ENCODE measurements at places on chromosomes 7 and 10. TPM values are rescaled to one million over a fixed set of nuclear protein-coding genes. Genes with fewer than 3 reads are reported as not detected.

INA gene
- 1.3 TPM for total RNA-seq

BUB3 gene
- 145 TPM for total RNA-seq

FAM221A gene
- total RNA-seq = 1.5 TPM

CPVL gene
- total RNA-seq = 0.20 TPM

LRRD1 gene
- 0.07 TPM for total RNA-seq

ADRA2A gene
- 2.0 TPM for total RNA-seq

CYP3A7 gene
- not detected for total RNA-seq

SPDYE9 gene
- total RNA-seq = not detected

WNT8B gene
- total RNA-seq = not detected

TUBB8 gene
- total RNA-seq = not detected

HILPDA gene
- 71.2 TPM for total RNA-seq

RAMP3 gene
- not detected for total RNA-seq

SEMA3D gene
- total RNA-seq = 11.8 TPM

IFRD1 gene
- total RNA-seq = 107 TPM

ALDH18A1 gene
- total RNA-seq = 183 TPM

PTN gene
- 13.2 TPM for total RNA-seq

EIF3B gene
- total RNA-seq = 189 TPM

HYAL4 gene
- total RNA-seq = not detected

ANKRD7 gene
- 0.20 TPM for total RNA-seq

PPP1R3C gene
- total RNA-seq = 201 TPM

STEAP4 gene
- 5.9 TPM for total RNA-seq

SPDYE5 gene
- not detected for total RNA-seq

RBM20 gene
- 2.4 TPM for total RNA-seq

ZP3 gene
- 3.0 TPM for total RNA-seq

CFAP58 gene
- 0.23 TPM for total RNA-seq

AS3MT gene
- 5.0 TPM for total RNA-seq

SRRM3 gene
- 0.26 TPM for total RNA-seq

OR2A42 gene
- total RNA-seq = not detected

CRYGN gene
- total RNA-seq = not detected

PTF1A gene
- not detected for total RNA-seq

DDX21 gene
- 79.9 TPM for total RNA-seq

GBX1 gene
- not detected for total RNA-seq

PILRA gene
- total RNA-seq = not detected

RPEL1 gene
- not detected for total RNA-seq

NRBF2 gene
- total RNA-seq = 28.7 TPM

All from smooth muscle cell of the pulmonary artery (primary cell).